Activated CD8-positive, alpha-beta memory T cell treated with anti-CD3 and anti-CD28 coated beads, Interleukin-2, amount 10 ng/mL, durations not matched to agents 7 days and 5 days (primary cell): ENCODE measurements at places on chromosomes 5 and 9.

GRCh38 chr5:147377682-147378081 is 132.2 kb downstream of the DPYSL3 start:
- no peak for DNase-seq

DNA sequence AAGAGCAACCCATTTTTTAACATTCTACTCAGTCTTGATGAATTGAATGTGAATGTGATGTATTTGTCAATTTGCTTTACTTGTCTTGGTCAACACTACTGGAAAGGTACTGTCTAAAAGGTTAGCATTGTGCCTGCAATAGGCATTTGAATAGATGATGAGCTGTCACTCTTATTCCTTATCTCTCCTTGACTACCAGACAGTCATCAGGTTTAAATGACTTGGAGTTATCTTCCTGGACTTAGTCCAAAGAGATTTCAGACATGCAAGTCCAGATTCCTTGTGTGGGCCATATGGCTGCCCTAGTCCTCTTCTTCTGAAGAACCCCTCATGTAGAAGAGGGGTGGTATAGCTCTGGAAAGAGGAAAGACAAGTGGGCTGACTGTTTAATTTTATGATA is 4.8 kb downstream of the ARHGEF28 start:
- no peak for DNase-seq

GRCh38 chr5:93219641-93220145 is 361.3 kb downstream of the NR2F1-AS1 start:
- DNase-seq = no peak

- DNase-seq = no peak
These were observed 103.1 kb upstream of the MYO10 start for GRCh38 chr5:17039170-17039569.

DNA sequence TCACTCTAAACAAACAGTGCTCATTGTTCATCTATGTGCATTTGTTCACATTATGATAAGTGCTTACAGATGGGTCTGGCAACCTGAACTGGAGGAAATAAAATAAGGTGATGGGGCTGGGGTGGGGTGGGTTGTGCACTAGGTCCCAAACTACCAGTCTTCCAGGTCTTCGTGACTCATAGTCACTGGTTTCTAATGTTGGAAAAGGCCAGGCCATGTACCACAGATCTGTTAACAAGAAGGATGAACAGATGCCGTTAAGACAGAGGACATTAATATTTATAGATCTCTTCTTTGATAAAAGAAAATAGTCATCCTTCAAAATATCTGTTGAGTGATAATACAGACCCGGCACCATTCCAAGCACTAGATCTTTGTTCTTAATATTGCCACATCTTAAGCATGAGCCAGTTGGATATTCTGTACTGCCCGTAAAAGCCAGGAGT is 71.4 kb upstream of the STARD4 start:
- no peak for DNase-seq

GRCh38 chr5:151141535-151141934 is 16.0 kb downstream of the ANXA6 start:
- peak; percentile 77 for DNase-seq

DNA sequence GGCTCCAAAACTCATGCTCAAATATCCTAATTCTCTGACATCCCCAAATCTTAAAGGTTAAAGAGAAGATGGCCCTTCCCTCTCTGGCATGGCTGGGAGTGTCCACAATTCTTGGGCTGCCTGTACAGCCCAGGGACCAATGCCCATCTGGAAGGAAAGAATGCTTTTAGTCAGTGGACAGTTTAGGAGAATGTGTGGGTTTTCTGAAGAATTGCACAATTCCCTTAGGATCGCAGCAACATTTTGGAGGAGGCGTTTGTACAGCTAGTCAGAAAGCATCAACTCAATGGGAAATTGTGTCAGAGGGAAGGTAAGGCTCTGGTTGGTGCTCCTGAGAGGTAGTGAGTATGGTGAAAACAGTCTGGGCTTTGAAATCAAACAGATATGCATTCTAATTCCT is 15.0 kb downstream of the FAM193B start:
- no peak for DNase-seq

DNA sequence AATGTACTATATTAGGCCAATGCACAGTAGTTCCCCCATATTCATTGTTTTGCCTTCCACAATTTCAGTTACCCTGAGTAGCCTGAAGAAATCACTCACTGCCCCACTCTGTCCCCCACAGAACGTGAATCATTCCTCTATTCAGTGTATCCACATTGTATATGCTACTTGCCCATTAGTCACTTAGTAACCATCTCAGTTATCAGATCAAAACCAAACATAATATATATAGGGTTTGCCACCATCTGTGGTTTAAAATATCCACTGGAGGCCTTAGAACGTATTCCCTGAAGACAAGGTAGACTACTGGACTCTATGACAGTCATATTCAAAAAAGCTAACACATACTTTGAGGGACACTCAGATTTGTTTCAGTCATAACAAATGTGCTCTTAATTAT is 465.7 kb upstream of the RGMB start:
- DNase-seq = no peak

DNA sequence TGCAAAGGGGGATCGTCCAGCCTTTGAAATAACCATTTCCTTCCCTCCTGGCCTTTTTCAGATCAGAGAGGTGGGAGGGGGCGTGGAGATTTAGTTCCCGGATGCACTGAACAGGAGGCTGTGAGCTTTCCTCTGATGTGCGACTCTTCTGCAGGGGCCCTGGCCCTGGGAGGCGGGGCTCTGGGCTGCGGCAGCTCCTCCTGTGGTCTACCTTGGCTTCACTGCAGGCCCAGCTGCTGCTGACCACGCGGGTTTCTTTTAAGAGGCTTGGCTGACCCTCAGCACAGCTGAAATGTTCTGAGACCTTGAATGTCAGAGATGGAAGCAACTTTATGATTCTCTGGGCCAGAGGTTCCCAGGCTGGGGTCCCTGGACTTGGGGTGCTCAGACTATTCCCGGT is 27.0 kb upstream of the COL15A1 start:
- no peak for DNase-seq

- no peak for DNase-seq
These were observed 17.9 kb downstream of the SRFBP1 start for GRCh38 chr5:121979691-121980090.

GRCh38 chr5:58235299-58235698 is 224.6 kb downstream of the PLK2 start:
- no peak for DNase-seq

GRCh38 chr9:115118879-115119218 is 892 bp upstream of the TNC start:
- DNase-seq = no peak

- no peak for DNase-seq
These were observed 16.7 kb upstream of the SLCO4C1 start for GRCh38 chr5:102312586-102313370.

- DNase-seq = no peak
These were observed 152.8 kb upstream of the PAPPA start for GRCh38 chr9:116000748-116001329.

- DNase-seq = no peak
These were observed 125.4 kb downstream of the ADAMTS6 start for GRCh38 chr5:65356274-65356673.

DNA sequence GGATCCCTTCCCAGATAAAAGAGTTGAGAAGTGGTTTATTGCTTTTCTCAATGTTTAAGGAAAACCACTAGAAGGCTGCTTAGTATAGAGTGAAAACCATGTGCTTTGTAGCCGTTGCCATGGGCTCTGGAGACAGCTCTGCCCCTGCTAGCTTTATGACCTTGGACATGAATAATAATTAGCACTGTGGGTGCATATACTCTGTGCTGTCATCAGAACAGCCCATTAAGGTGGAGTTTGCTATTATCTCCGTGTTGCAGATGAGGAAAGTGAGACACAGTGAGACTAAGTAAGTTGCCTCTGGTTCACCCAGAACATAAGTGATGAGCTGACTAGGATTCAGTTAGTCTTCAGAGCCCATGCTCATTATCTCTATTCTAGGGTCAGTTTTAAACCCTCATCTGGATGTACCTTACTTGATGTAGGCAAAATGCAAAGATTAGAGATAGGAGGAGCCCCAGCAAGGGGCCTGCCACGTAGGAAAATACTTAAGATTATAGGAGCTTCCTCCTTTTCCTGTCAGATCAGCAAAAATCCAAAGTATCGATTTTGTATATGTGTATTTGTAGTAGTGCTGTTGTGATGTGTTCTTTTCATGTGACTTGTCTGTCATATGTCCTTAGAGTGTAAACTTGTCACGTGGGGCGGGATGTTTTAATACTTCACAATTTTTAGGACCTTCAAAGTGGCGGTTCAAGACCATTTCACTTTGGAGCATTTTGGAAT is 102.5 kb downstream of the TLE4 start:
- DNase-seq = no peak

DNA sequence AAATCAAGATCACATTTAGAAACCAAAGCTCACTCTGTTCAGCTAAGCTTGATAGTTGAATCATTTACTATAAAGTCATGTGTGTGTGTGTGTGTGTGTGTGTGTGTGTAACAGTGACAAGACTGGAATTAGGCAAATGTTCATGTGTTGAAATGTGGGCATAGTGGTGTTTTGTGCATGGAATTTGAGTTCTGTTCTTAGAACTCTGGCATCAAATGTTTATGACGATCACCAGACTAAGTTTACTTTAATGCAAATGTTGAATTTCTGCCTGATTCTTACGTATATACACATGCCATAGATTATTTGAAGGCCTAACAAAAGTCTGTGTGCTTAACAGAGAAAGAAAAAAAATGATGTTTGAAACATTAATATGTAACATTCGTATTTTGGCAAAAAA is 72.8 kb upstream of the COL5A1 start:
- no peak for DNase-seq

GRCh38 chr5:95918421-95919006 is 43.1 kb downstream of the ELL2 start:
- no peak for DNase-seq

DNA sequence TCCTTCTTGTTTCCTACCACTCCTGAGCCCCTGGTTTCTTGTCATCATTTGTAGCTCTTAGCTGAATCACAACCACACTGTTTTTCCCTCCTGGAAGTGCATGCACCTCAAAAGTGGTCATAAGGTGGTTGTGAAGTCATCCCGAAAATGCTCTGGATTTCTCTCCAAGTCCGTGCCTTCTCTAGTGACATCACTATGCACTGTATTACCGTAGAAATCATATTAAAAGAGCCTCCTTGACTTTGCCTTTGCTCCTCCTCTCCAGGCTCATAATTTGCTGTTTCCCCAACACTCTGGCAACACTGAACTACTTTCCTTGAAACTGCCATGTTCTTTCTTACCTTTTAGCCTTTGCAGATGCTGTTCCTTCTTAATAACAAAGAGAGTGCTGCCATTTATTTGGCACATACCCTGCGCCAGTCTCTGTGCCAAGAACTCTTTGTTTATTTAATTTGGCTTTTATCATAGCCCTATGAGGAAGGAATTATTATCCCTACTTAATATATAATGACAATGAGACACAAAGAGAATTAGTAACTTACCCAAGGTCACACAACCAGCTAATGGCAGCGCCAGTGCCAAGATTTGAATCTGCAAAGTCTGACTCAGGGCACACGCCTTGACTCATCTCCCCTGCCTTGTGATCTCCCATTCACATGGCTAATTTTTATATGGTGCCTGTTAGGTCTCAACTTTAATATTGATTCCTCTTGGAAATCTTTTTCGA is 115.4 kb downstream of the KIF4B start:
- no peak for DNase-seq

- no peak for DNase-seq
These were observed 19.4 kb downstream of the PLPPR1 start for GRCh38 chr9:101047848-101048397.

DNA sequence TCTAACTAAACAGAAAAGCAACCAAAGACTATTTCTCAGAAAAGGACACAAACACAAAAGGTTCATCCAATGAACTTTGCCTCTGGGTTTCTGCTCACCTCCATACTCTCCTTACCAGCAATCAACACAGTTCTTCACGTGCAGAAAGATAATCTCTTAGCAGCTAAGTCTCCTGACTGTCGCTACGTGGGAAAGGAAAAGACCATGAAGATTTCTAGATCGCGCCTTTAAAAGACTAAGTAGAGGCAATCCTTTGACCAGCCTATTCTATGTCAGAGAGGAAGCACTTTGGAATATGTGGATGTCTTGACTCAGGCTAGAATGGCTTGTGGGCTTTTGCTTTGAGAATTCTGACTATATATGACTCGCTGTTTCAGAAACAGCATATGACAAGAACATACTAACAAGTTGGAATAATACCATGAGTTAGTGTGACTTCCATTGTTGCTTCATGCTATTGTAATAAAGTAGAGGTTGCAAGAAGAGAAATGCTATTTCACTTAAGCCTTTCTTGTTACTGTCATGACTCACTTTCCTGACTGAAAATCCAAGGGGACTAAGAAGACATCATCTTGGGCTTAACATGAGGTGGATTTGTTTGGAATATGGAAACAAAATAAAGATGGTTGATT is 339.5 kb upstream of the RFX3 start:
- DNase-seq = no peak

DNA sequence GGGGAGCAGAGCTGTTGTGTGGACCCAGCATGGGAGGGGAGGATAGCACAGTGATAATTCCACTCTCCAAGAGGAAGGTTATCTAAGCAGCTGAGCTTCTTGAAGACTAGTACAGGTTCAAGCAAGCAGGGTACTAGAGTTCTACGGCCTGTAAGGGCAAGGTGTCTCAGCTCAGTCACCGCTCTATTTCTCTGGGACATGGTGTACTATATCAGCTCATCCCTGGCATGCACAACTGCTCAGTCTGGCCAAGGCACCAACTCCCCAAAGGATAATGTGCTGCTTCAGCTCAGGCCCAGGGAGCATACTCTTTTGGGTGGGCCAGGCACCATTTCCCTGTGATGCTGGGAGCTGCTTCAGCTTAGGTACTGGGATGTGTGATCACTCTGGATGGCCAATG is 69.8 kb downstream of the RNF130 start:
- DNase-seq = no peak

- no peak for DNase-seq
These were observed 48.8 kb downstream of the SLC1A3 start for GRCh38 chr5:36655161-36655560.

DNA sequence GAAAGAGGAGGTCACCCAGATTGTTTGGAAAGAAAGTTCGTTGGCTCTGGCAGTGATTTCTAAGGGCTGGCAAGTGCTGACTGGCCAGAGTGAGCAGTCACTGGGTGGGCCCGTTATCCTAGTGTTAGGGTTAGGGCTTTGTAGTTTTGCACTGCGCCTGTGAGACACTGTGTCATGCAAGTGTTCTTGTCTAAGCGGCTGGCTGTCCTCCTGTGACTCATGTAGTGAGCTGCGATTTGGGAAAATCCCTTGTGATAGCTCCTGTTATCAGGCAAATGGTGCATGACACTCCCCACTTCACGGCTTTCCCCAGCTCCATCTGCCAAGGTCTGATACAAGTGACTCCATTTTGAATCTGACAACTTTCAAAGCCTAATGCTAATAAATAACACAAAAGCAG is 526.0 kb upstream of the ADAMTS16 start:
- DNase-seq = no peak

DNA sequence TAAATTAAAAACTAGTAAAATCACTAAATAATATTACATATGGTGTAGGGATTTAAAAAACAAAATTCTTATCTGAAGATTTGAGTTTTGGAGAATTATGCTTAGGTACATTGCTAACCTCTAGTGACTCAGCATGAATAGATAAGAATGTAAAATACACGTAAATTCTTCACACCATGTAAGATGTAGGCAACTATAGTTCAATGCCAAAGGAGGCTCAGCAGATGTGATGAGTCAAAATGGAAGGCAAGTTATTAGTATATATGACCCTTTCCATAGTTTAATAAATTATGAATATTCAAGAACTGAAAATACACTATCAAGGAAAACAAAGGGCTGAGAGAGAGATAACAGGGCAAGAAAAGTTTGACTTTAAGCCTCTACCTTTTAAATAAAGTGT is 79.0 kb downstream of the MRPS30 start:
- no peak for DNase-seq
